ENCODE measurements at places on chromosomes 1 and 21.

DNA sequence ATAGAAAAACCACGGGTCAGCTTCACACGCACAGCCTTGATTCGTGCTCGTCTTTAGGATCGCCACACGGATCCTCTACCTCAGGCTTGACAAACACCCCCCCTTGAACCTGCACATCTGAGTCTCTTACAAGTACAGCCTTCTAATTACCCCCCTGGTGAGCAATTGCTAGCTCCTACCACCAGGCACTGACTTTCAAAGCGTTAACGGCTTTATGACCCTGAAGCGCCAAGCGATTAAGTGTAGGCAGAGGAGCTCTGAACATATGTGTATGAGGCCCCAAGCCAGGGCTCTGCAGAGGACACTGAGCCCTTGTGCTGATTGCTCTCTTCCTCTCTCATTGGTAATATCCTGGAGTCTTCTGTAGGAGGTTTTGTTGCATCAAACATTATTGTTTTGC, 55.7 kb upstream of the EPHA8 start:
- no peak for DNase-seq

DNA sequence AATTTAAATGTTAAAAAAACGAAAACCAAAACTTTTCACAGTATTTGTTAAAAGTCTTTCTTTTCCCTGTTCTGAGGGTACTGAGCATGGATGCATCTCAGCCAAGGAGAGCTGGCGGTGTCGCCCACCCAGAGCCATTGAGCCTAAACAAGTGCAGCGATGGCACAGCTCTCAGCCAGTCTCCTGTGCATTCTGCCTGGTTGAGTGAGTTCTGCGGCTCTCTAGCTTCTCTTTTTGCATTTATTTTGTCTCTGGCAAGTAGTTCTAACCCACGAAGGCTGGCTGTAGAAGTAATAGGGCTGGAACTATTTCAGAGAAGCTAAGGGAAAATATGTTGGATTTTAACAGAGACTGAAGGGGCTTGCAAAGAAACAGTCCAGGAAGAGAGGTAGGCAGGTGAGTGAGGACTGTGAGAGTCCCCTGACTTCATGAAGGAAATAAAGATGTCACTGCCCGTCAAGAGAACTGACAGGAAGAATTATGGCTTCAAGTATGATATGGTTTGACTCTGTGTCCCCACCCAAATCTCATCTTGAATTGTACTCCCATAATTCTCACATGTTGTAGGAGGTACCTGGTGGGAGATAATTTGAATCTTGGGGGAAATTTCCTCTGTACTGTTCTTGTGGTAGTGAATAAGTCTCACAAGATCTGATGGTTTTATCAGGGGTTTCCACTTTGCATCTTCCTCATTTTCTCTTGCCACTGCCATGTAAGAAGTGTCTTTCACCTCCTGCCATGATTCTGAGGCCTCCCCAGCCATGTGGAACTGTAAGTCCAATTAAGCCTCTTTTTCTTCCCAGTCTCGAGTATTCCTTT, 35.7 kb upstream of the LIN9 start:
- no peak for DNase-seq

GRCh38 chr1:243729956-243730355, 120.1 kb downstream of the AKT3 start:
- no peak for DNase-seq

- DNase-seq, result no peak
Observed at GRCh38 chr1:85316321-85316720, 39.9 kb upstream of the BCL10 start.

DNA sequence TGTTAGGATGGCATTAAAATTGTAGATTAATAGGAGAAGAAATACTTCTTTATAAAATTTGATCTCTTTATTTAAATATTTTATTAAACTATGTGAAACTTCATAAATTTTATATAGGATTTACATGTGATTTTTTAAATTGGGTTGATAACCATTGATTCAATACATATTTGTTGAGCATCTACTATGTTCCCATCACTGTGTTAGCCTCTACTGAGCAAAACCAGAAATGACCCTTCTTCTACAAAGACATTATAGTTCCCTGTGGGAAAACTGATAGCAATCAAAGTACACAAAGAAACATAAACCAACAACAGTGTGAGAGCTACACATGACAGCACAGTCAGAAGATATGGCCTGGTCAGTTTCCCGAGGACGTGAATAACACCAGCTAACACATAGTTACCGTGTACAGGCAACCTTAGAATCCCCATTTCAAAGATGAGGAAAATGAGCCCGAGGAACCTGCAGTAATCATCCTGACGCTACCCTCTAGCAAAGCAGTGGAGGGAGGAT, 12.2 kb downstream of the TTC13 start:
- DNase-seq, result no peak

DNA sequence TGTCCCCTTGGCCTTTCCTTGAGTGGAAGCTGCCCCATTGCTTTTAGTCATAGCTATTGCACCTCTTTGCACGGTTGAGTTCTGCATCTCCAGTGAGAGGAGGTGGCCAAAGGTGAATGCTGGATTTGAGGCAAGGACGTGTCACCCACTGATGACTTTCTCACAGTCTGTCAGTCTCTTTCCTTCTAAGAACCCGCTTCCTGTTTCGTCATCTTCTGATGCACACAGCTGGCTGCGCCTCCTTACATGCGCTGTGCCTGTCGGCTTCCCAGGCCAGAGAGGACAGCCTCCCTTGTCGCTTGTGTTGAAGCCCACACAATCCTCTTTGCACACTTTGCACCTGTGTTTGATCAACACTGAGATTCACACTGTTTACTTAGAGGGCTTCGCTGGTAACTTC, 41.8 kb upstream of the PWP2 start:
- peak; percentile 65 for DNase-seq

- DNase-seq, result peak; percentile 28
Observed at GRCh38 chr1:21638531-21639341, 30.4 kb downstream of the RAP1GAP start.

DNA sequence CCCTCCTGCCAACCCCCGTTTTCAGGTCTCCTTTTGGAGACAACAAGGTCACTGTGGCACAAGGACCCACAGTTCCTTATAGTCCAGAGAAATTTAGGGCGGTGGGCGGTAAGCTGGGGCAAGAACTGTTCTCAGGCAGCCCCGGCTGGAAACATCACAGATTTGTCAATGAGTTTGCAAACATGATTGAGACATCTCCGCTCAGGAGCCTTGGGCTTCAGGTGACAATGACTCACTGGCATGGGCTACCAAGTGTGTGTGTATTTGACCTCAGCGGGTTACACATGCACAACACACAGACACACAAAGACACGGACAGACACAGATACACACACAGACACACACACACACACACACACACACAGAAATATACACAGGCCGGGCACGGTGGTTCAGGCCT, 58.2 kb upstream of the ABCG1 start:
- no peak for DNase-seq

DNA sequence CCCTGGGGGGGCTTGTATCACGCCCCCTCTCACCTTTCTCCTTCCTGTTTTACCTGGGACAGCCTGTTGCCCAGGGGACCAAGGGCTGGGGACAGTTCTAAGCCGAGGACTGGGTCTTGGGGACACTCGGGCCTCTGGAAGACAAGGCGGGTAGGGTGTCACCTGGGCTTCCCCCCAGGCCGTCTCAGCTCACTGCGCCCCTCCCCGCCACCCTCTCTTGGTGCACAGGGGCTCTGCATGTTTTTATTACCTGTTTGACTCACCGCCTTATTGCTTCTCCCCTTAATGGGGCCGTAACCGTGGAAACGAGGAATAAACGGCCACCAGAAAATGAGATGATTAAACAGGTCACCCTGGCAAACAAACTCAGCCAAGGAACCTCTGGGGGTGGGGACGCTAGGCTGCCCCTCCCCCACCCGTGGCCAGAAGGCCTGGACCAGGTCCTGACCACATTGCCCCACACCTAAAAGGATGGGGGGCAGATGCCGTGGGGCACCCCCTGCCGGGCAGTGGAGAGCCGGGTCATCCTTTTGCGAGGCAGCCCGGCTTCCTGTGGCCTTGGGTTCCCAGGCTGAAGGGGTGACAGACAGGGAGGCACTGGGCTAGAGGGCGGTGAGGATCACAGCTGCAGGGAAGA, 109.9 kb downstream of the CASZ1 start:
- no peak for DNase-seq

- no peak for DNase-seq
Observed at GRCh38 chr21:38709876-38710275, 95.9 kb upstream of the ETS2 start.

- DNase-seq, result no peak
Observed at GRCh38 chr1:113391649-113392271, 1.4 kb downstream of the MAGI3 start.

DNA sequence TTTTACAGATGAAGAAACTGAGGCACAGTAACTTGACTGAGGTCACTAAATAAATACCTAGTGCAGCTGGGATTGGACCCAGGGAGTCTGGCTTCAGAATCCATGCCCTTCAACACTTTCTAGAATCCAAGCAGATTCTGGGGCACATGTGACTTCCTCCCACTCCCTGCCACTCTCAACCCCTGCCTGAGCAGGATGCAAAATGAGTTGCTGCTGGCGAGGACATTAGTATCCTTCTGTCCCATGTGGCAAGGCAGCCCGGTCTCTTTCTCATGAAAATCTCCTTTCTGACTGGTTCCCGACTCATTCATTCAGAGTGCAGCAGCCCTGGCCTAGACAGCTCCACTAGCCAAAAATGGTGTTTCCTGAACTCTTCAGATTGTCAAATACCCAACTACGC, 28.4 kb downstream of the TNNT2 start:
- DNase-seq, result no peak

DNA sequence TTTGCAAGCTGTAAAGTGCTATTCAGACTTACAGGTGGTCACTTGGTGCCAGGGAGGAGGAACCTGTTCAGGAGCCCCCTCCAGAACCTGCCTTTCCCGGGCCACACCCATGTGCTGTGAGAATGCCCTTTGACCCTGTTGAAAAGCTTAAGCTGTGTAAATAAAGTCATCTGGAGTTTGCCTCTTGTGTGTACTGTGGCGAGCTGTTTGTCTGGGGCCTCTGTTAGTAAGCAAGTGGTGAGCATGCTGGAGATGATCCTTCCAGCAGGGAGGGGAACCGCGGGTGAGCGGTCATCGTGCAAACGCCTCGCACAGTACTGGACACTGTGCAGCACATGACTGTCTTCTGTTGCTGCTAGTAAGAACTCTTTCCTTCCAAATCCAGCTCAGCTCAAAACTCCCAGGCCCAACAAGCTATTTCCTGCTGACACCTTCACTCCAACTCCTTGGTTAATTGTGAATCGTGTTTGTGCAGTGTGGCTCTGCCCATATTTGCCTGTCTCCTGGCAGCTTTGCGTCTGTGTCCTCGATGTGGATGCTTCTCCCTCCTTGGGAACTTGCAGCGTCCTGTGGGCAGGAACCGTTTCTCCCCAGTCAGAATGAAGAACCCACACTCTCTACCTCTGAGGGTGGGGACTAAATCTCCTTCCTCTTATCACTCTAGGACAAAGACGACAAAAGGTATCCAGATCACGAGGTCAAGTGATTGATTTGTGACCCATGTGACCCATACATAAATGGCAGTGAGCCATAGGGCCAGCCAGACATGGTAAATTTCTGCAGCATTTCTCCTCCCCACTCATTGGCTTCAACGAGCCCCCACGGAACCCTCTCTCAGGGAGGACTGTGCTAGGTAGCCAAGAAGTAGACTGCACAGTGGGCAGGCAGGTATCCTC, 13.9 kb upstream of the BTG2 start:
- no peak for DNase-seq

GRCh38 chr1:240503036-240503435, 108.9 kb downstream of the GREM2 start:
- no peak for DNase-seq

DNA sequence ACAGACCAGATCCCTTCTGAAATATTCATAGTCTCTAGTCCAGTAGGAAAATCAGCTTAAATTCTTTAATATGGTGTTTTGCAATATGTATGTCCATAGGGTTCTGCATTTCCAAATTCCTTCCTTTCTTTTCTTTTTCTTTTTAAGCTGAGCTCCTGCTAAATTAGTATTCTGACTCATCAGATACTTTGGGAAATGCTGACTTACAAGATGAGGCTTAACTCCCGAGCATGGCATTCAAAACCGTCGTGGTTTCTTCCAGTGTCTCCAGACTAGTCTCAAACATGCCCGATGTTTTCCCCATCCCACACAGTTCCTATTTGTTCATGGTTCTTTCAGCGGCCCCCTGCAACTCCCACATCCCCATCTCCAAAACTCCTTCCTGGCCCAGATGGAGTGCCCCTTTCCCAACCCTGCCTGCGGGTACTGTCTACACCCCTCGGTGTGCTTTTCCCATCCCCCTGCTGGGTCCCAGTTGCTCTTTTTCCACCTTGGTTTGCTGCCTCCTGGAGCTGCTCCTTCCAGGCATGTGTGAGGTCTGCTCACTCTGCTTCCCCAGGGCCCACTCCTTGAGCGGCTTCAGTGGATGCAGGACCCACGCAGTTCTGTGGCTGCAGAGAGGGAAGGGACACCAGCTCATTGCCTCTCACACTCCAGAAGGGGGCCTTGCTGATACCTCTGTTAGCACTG, 19.5 kb upstream of the ETV3 start:
- DNase-seq, result peak; percentile 57

DNA sequence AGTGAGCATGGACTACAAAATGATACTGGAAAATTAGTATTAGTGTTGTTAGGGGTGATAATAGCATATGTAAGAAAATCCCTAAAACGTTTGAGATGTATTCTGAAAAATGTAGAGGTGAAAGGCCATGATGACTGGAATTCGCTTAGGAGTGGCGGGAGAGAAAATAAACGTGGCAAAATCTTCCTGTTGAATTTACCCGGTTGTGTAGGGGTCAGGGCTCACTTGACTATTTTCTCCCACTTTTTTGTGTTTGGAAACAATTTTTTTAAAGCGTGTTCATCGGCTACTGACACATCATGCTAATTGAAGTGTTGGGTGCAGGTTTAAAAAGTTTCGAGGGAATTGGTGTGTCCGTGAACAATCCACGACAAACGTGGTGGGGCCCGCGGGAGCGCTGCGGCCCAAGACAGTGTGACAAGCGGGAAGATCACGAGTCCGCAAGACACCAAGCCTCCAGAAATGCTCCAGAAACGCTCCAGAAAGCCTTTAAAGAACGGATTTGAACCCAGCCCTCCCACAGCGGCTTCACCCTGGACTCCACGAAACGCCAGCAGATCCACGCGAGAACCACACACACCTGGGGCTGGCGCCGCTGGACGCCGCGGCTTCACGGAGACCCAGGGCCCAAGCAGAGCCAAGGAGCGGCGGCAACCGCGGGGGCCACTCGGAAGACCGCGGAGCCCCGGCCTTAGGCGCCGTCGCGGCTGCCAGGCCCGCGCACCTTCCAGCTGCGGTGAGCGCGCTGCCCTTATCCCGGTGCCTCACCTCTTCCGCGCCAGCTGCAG, 573 bp downstream of the PSMG1 start:
- no peak for DNase-seq
